ENCODE measurements at places on chromosomes 12 and 14. TPM values are rescaled to one million over a fixed set of nuclear protein-coding genes. Genes with fewer than 3 reads are reported as not detected.

SUSD6 gene
- total RNA-seq: 99.2 TPM

CELA1 gene
- total RNA-seq: not detected

WSCD2 gene
- not detected for total RNA-seq

TMEM132D gene
- not detected for total RNA-seq

PMEL gene
- not detected for total RNA-seq

ACTR10 gene
- total RNA-seq: 42.5 TPM

KRT2 gene
- 0.20 TPM for total RNA-seq

TSPAN8 gene
- not detected for total RNA-seq

RPS6KL1 gene
- total RNA-seq: 5.9 TPM

RDH16 gene
- 0.41 TPM for total RNA-seq

SERPINA10 gene
- not detected for total RNA-seq

RHOJ gene
- not detected for total RNA-seq

C12orf50 gene
- total RNA-seq: 0.12 TPM

AMN gene
- 1.2 TPM for total RNA-seq

DHRS2 gene
- total RNA-seq: 2.9 TPM

IL26 gene
- 5.7 TPM for total RNA-seq

SYNDIG1L gene
- not detected for total RNA-seq

BCDIN3D gene
- 5.8 TPM for total RNA-seq

PLEKHH1 gene
- 1.1 TPM for total RNA-seq

TNFAIP2 gene
- 7.7 TPM for total RNA-seq

RNF212B gene
- not detected for total RNA-seq

CLMN gene
- 0.29 TPM for total RNA-seq

PLEK2 gene
- 0.56 TPM for total RNA-seq

SLC35F4 gene
- not detected for total RNA-seq

SCN8A gene
- 0.41 TPM for total RNA-seq

LRRC43 gene
- 0.29 TPM for total RNA-seq

USP44 gene
- total RNA-seq: 3.2 TPM

HNF1A gene
- total RNA-seq: not detected

SRGAP1 gene
- 0.22 TPM for total RNA-seq

KIF26A gene
- total RNA-seq: 0.66 TPM

PCNX4 gene
- 37.5 TPM for total RNA-seq

SIVA1 gene
- total RNA-seq: 93.1 TPM

DCN gene
- total RNA-seq: not detected

B3GNT4 gene
- 0.32 TPM for total RNA-seq

RBM23 gene
- total RNA-seq: 98.9 TPM

BATF gene
- 149 TPM for total RNA-seq

NGDN gene
- 57.8 TPM for total RNA-seq

NUAK1 gene
- total RNA-seq: 0.02 TPM

LRIG3 gene
- total RNA-seq: 0.27 TPM

FLVCR2 gene
- 6.9 TPM for total RNA-seq

KIF21A gene
- 13.0 TPM for total RNA-seq

PSMB5 gene
- 73.1 TPM for total RNA-seq

NDRG2 gene
- total RNA-seq: 4.6 TPM

ITGA7 gene
- total RNA-seq: 1.3 TPM

GDF3 gene
- not detected for total RNA-seq

DDX23 gene
- total RNA-seq: 125 TPM

CCDC177 gene
- not detected for total RNA-seq

FAR2 gene
- 11.3 TPM for total RNA-seq

LPAR5 gene
- 5.7 TPM for total RNA-seq

TUBA1C gene
- total RNA-seq: 205 TPM
